ENCODE measurements at places on chromosomes 7 and 10.

- no peak for DNase-seq
These were observed 25.7 kb downstream of the CAMK1D start for GRCh38 chr10:12375076-12375504.

DNA sequence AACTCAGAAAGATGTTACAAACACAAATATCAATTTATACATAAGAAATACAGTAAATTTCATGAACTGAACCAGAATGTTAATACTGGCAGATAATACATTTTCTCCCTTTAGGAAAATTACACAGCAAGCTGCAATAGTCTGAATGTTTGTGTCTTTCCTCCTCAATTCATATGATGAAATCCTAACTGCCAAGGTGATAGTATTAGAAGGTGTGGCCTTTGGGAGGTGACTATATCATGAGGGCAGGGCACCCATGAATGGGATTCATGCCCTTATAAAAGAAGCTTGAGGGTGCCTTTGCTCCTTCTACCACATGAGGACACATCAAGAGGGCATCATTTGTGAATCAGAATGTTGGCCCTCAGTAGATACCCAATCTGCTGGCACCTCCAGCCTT lies 64.3 kb upstream of the GPR22 start:
- no peak for DNase-seq

- DNase-seq, result no peak
These were observed 19.4 kb downstream of the STEAP1B start for GRCh38 chr7:22480523-22481075.

GRCh38 chr7:93232673-93233018 lies 480 bp downstream of the VPS50 start:
- DNase-seq, result no peak

All from D721Med (cell line).